ENCODE measurements at places on chromosomes 2 and 18.

DNA sequence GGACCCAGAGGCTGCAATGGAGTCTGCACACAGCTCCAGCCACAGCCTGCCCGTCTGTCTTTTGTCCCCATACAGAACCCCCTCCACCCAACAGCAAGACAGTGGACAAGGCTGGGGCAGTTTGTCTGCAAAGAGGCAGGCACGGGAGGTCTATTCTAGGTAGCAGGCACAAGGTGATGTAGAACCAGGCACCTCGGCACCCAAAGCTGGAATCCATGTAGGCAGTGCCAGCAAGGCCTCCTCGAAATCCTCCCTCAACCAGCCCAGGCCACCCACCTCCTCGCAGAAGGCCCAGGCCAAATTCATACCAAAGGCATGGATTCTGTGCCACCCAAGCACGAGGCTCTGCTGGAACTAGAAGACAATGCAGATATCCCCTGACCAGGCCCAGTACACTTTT lies 179.2 kb downstream of the TNS1 start:
- no peak for DNase-seq

DNA sequence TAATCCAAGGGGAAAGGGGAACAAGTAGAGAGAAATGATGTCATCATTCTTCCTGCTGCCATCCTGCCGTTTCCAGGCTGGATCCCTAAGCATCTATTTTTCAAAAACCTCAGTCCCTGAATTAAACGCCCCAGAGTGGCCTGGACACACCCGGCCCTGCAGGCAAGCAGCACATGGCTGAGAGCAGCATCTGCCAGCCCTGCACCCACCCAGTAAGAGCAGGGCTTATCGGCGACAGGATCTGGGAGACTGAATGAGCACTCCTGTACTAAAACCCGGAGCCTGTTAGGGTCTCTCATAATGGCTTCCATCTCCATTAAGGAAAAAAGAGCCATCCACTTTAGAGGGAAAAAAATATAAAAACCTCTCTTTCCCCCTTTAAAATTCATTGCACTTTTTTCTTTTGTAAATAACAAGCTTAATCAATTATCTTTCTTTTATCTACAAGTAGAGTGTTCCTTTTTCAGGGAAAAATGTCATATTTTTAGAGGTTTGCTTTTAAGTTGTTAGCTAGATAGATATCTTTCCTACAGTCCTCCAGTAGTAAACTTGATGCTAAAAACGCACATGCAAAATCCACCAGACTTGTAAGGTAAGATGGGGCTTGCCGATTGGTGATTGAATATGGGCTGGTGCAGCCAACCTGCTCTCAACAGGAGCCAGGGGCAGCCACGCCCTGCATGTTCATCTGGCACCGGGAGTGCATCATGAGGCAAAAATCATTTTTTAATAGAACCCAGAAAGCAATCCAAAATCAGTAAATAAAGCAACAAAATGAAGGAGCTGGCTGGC lies 457.8 kb downstream of the EIPR1 start:
- DNase-seq, result no peak

- DNase-seq, result no peak
Observed at GRCh38 chr18:13287372-13287771, 68.8 kb downstream of the LDLRAD4 start.

DNA sequence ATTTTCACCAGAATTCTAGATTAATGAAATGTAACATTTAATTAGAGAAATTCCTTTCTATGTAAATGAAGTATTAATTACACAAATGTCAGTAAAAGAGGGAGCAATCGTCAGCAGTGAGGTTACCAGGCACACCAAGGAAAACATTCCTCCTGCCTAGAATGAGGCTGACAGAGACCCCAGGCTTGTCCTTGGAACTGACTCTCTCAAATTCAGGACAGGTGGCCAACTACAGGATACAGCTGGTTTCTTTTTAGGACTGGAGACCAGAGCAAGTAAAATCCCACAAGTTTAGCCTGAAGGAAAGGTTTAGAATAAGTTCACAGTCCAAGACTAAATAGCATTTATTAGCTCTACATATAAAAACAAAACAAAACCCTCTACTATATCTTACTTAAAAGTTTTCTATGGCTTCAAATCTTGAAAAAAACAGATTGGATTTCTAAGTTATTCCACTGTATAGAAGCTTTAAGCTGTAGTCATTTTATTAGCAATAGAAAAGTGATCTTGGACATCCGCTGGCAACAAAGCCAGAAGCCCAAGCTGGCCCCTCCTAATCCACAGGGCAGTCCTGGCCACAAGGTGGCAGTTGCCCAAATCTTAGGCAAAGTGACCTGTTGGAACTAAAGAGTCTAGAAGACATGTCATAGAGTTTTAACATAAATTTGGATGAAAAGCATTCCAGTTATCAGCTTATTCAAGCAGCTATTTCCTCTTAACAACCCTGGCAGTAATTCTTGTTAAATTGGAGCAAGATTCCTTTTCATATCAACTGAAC lies 81.0 kb downstream of the SP3 start:
- DNase-seq, result no peak

- no peak for DNase-seq
Observed at GRCh38 chr2:221465776-221466175, 106.3 kb downstream of the EPHA4 start.

- DNase-seq, result no peak
Observed at GRCh38 chr2:206071807-206072206, 14.2 kb downstream of the INO80D start.
